ENCODE measurements at places on chromosomes 6 and 20.

GRCh38 chr6:93307505-93308409 is 111.6 kb downstream of the EPHA7 start:
- DNase-seq, result no peak

GRCh38 chr6:106684011-106684410 is 54.6 kb downstream of the QRSL1 start:
- DNase-seq, result no peak

- peak; percentile 53 for DNase-seq
Observed at GRCh38 chr20:25081730-25082497, at the start of gene VSX1. Gene VSX1 (minus strand): TSS chr20:25082141. CDS start chr20:25082096, 45 bp downstream.

DNA sequence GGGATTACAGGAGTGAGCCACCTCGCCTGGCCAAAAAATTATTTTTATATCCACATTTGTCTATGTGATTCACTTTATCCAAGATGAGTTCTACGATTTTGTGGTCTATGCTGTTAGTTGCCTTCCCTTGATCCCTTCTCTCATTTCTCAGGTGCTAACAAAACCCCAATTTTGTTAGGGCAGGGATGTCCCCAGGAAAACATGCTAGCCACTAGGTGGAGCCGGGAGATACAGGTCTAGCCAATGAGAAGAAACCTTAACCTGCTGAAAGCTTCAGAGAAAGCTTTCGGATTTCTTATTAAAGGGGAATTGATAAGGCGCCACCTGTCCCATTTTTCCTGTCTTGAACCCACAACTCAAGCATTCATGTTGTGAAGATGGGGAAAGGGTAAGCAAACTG is 167.4 kb upstream of the OLIG3 start:
- DNase-seq, result no peak

DNA sequence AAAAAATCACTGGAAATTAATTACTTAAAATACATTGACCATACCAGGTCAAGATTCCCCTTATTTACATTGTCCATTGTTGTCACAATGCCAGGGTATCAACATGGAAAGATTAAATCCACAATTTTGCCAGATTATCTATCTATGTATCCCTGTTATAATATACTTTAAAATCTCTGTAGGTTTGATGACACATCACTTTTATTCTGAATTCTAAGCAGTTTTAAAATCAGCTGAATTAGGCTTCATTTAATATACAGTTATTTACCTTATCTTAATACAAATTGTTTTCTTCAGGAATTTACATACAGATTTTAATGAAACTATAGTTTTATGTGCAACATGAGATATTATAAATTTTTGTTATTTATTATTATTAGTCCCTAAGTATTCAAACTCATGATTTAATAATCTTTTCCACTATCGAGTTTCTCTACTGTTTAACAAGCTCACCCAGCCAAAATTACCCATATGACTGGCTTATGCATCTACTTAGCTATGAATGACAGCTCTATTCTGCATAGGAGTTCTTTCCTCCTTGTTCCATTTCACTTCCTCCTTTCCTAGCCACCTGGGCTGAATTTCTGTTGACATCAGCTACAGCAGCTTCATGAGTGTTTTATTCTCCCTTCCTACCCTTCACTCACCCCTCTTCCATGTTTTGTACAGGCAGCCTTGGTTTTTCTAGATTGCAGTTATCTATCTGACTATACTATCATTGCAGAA is 654.2 kb upstream of the MAP3K7 start:
- DNase-seq, result no peak

DNA sequence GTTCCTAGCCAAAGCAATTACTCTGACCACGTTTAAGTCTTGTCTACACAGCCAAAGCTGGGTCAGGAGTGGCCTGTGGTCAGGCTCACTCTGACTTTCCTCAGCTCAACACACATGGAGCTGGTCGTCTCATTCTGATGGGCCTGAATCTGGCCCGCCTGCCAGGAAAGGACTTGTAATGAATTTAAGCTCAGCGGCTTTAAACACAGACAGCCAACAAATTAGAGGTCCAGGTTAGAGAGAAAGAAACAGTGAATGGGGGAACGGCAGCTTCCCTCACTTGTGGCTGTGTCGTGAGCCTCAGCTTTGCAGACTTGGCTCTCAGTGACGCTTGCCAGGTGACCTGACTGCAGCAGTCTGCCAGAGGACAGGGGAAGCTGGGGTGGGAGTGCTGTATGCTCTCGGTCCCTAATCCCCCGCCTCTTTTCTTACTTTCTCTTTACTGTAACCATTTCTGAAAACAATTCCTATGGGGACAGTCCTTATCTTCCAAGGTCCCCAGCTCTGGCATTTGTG is 121.9 kb upstream of the AGPAT4 start:
- DNase-seq, result no peak

GRCh38 chr6:169160855-169161560 is 92.6 kb downstream of the THBS2 start:
- peak; percentile 65 for DNase-seq

- no peak for DNase-seq
Observed at GRCh38 chr6:134830194-134830593, 119.7 kb downstream of the ALDH8A1 start.

DNA sequence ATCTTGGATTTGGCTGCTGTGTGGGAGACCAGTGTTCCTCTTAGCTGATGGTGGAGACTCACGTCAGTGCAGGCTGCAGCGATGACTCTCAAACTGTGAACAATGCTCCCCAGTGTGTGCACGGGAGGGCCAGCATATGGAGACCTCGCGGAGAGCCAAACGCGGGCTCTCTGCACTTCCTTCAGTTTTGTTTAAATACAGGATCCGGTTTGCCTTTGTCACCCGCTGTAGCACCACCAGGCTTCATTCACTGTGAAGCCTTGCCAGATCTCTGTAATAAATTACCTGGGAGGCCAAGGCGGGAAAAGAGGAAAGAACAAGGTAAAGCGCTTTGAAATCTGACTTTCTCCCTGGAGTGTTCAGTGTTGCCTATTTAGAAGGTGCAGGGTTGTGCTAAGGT is 30.7 kb upstream of the TMEM14A start:
- no peak for DNase-seq

GRCh38 chr6:57069228-57069627 is 20.8 kb upstream of the ZNF451 start:
- DNase-seq, result no peak

GRCh38 chr20:62523473-62524203 is 47.8 kb upstream of the GATA5 start:
- DNase-seq, result no peak

- no peak for DNase-seq
Observed at GRCh38 chr6:169639653-169640278, 62.1 kb downstream of the WDR27 start.

DNA sequence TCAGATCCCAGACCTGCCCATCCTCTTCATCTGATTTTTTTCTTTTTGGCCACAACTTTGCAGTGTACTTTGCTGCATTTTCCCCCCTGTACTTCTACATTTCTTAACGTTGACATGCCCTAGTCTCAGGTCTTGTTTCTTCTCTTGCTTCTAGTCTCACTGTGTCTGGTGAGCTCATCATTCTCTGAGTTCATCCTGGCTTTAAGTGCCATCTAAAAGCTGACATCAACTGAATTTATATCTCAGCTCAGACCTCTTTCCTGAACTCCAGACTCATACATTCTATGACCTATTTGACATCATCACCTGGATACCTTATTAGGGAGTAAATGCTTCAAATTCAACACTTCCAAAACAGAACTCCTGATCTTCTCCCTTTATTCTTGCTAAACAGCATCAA is 48.9 kb downstream of the TINAG start:
- no peak for DNase-seq

Data from left forelimb (tissue), 1 donor.